ENCODE measurements at places on chromosomes 11 and 22.

GRCh38 chr11:115893461-115894099, 389.4 kb upstream of the CADM1 start:
- DNase-seq, result no peak

GRCh38 chr22:50562523-50563412, at the start of gene SYCE3:
Gene SYCE3, minus strand, starts transcription at chr22:50562919. Its CDS starts 6,514 bp downstream, at chr22:50556405.
- peak; percentile 97 for DNase-seq

- no peak for DNase-seq
Observed at GRCh38 chr11:3345736-3346135, 33.2 kb downstream of the ZNF195 start.

- DNase-seq, result no peak
Observed at GRCh38 chr11:66636411-66636810, 2.1 kb upstream of the RBM4 start.

- no peak for DNase-seq
Observed at GRCh38 chr11:26960281-26960680, 33.6 kb upstream of the FIBIN start.

DNA sequence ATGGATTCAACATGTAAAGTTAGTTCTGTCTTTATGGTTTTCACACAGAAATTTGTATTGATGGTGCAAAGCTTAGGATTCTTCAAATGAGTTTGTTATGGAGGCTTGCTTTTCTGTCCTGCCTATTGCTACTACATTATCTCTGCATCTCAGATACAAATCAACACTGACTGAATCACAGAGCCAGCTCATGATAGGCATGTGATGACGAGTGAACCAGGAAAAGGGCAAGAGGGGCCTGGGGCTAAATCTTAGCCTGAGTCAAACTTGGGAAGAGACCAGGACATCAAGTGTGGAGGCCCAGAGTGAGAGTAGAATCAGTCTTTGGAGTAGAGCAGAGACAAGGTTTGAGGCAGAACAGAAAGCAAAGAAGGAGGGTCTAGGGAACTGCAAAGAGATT, 107.1 kb upstream of the CD44 start:
- no peak for DNase-seq

DNA sequence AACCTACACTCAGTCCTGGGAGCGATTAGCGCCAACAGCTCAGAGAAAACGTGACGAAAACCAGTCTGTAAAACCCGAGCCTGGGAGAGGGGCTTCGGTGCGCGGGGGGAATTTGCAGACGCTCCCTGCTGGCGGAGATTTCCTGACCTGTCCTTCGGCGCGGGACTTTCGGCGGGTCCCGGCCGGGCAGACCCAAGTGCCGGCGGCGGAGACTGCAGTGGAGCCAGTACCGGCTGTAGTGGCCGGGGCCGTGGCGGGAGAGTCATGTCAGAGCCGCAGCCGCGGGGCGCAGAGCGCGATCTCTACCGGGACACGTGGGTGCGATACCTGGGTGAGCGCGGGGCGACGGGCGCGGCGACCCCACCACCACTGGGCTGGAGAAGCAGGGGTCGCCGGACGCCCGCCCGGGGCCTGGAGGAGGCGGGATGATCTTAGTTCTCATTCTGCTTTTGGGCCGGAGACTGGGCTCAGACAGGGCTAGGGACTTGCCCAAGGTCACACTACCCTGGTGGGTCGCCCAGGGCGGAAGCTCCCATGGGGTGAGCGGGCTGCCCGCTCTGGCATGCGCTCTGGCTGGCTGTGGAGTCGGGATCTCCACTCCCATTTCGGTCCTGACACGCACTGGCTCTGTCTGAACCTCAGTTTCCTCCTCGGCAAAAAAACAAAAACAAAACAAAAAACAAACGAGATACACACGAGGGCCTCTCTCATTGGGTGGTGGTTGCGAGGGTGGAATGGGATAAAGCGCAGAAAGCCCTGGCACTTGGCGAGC, at the start of gene MTFP1:
TSS of gene MTFP1 (plus strand) at position 153 of the 772 bp plus-strand sequence. CDS start at position 265, 112 bp downstream.
- DNase-seq, result peak; percentile 47

DNA sequence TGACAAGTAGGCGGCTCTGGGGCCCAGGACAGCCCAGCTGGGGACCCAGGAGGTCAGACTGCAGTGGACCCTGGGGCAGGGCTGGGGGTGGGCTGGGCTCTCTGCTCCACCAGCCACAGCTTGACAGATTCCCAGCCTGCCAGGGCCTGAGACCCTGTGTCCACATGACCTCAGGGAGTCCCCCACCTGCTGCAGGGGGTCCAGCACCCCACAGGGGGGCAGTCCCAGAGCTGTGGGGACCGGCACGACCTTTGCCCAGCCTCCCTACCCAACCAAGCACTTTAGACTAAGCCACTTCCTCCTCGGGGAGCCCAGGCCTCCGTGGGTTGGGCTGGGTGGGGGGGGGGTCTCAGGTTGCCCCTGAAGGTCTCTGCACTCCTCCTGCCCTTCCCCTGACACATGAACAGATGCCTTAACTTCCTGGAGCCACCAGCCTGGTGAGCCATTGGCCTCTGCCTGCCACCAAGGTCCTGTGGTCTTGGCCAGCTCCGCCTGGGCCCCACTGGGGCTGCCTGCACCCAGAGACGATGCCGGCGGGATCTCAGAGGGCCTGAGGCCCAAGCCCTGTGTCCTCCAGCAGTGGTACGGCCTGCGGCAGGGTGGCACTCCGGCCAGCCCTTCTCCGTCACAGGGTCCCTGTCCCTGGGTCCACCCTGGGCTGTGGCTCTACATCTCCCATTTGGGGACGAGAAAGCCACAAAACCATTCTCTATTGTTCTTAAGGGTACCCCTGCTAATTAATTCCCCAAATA, 3.4 kb downstream of the CCDC188 start:
- DNase-seq, result no peak

GRCh38 chr11:33258631-33259205, 1.5 kb downstream of the HIPK3 start:
- DNase-seq, result no peak

GRCh38 chr11:118604566-118604965, 2.8 kb upstream of the PHLDB1 start:
- DNase-seq, result no peak

- DNase-seq, result no peak
Observed at GRCh38 chr11:64655941-64656601, 65.1 kb downstream of the SLC22A12 start.

DNA sequence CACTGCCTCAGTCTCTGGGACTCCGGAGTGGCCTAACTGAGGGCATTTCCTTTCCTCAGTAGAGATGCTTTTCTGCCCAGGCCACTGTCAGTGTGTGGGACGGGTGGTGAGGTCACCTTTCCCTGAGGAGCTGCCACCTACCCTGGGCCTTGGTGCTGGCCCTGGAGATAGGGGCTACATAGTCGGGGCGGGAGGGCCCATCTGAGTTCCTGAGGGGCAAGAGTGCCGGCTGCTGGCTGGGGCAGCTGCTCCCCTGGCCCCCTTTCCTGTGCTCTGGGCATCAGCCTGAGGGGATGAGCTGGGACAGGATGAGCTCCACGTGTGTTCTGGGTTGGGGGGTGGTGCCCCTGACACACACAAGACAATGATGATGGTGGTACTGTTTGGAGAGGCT, 5.4 kb downstream of the KCNC1 start:
- DNase-seq, result no peak

- DNase-seq, result no peak
Observed at GRCh38 chr11:101686514-101686913, 102.7 kb upstream of the TRPC6 start.

DNA sequence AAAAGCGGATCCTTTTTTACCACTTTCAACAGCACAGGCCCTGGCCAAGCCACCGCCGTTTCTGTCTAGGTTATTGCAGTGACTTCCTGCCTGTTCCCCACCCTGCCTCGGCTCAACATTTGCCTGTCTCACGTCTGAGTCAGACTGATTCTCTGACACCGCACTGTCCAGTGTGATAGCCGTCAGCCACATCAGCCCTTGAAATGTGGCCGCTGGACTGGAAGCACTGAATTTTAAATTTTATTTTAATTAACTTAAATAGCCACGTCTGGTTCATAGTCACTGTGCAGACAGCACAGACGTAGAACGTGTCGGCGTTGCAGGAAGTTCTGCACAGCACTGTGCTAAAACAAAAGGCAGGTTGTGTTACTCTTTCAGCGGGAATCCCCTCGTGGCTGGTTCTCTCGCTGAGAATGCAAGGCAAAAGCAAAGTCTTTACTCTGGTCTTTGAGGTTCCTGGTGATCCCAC, 56.3 kb upstream of the ADSL start:
- peak; percentile 83 for DNase-seq

GRCh38 chr22:37817705-37818408, 5.3 kb upstream of the GALR3 start:
- DNase-seq, result peak; percentile 78

GRCh38 chr11:28763876-28764275, 655.7 kb downstream of the METTL15 start:
- no peak for DNase-seq

GRCh38 chr11:8328848-8329330, 65.2 kb upstream of the LMO1 start:
- peak; percentile 22 for DNase-seq

DNA sequence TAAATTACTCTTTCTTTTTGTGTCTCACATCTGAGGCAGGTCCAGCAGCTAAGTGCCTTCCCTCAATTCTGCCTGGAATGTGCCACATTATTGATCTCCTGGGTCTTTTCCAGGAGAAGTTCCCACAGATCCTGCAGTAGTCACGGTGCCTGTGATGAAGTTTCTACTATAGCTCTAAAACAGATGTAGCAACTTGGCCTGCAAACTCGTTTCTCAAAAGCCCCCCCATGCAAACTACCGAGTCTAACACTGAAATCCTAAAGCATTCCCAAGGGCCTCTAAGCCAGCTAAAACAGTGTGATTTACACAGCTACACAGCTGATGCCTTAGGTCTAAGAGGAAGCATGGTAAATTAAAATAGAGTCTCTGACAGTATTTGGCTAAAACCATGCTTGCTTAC, 54.3 kb downstream of the DDI1 start:
- no peak for DNase-seq

DNA sequence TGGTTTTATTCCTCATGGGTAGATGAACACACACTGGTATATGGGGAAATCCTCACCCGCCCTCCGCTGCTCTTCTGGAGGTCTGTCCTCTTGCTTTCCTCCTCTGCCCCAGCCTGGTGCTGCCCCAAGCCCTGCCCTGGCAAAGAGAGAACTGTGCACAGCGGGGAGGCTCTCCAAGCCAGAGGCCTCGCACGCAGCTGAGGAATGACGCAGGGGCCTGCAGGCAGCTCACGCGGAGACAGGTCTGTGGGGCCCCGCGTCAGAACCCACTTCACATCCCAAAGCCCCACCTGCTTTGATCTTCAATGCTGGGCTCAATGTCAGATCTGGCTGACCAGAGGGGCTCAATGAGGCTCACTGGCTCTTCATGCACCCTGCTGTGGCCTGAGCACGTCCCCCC, 10.0 kb downstream of the GATD1 start:
- DNase-seq, result no peak

- DNase-seq, result no peak
Observed at GRCh38 chr22:39995393-39996252, 869 bp downstream of the FAM83F start.

DNA sequence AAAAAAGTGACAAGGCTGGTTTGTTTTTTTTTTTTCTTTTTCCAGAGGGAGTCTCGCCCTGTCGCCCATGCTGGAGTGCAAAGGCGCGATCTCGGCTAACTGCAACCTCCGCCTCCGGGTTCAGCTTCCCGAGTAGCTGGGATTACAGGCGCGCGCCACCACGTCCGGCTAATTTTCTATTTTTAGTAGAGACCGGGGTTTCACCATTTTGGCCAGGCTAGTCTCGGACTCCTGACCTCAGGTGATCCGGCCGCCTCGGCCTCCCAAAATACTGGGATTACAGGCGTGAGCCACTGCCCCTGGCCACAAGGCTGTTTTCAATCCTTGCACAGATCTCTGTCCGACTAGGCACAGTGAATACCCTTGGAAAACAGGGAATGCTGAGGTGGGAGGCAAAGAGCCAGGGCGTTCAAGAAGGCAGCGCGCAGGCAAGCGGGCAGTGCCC, 566 bp downstream of the ATP6V1E1 start:
- no peak for DNase-seq

DNA sequence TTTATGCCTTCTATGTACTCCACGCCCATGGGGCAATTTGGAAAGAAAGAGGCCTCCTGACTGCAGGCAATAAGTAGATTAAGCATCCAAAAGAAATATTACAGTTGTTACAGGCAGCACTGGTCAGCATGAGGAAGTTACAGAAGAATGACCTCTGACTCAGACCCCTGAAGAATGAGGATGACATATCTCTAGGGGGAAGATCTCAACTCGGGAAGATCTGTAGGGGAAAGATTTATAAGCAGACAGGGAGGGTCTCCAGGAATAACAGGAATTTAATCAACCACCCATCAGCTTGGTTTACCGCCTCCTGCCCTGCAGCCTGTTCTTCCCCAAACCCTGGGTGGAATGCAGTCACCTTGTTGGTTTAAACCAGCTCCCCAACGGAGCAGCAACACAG, 58.0 kb downstream of the RCN1 start:
- no peak for DNase-seq

GRCh38 chr11:33674035-33674814, 26.4 kb downstream of the C11orf91 start:
- no peak for DNase-seq

GRCh38 chr11:117868815-117869561, 7.5 kb downstream of the FXYD6 start:
- DNase-seq, result no peak

DNA sequence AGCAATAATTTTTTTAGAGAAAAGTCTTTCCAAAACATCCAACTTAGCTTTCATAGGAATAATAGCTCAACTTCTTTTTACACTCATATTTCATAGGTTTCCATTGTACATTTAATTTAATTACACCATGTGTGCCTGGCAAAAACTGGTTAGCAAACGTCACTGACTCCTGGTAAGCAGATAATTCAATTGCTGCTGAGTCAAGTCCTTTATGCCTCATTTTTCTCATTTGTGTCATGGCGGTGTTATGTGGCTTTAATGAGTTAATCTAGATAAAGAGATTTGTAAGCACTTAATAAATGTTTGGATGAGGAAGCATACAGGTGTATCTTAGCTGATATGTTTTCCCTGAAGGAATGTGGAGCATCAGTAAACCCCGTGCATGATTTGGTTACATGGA, 41.2 kb upstream of the PAK1 start:
- no peak for DNase-seq

DNA sequence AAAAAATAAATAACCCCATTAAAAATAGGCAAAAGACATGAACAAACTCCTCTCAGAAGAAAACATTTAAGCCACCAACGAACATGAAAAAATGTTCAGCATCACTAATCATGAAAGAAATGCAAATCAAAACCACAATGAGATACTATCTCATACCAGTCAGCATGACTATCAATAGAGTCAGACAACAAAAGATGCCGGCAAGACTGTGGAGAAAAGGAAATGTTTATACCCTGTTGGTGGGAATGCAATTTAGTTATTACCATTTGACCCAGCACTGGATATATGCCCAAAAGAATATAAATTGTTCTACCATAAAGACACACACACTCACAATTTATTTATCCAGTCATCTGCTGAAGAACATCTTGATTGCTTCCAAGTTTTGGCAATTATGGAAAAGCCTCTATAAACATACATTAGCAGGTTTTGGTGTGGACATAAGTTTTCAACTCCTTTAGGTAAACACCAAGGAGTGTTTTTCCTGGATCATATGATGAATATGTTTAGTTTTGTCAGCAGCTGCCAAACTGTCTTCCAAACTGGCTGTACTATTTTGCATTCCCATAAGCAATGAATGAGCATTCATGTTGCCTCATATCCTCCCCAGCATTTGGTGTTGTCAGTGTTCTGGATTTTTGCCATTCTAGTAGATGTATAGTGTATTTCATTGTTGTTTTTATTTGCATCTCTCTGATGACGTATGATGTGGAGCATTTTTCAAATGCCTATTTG, 28.0 kb downstream of the OR8D1 start:
- DNase-seq, result no peak

- DNase-seq, result no peak
Observed at GRCh38 chr11:11876458-11876857, 34.7 kb downstream of the USP47 start.

GRCh38 chr11:104897891-104898684, at the start of gene CASP12:
Gene CASP12, minus strand, starts transcription at chr11:104898460.
- DNase-seq, result no peak
